Caco-2 (cell line): ENCODE measurements at places on chromosomes 2 and 18.
A peak's percentile ranks its signal among the peaks of the same experiment; 100 is the strongest.

DNA sequence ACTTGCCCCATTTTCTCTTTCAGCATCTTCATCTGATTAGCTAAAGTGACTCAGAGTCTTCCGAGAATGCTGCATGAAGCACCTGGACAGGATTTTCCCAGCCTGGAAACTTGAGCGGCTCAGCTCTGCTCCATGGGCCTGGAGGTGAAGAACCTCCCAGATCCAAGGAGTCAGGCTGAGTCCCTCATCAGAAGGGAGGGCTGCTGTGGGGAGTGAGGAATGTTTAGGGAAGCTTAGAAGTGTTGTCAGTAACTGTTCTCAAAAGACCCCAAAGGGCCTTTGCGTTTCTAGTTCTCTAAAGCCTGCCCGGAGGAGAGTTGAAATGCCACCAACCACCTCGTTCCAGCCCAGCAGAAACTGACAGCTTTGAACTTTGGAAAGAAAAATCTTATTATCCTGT is 157.1 kb downstream of the CLIP4 start:
- no peaks in the 10 kb centered on the region for H3K4me1 ChIP-seq
- no peaks in the 10 kb centered on the region for H3K36me3 ChIP-seq
- H3K4me3 ChIP-seq = no peak overlapping the region
- DNase-seq = no peak
- H3K27me3 ChIP-seq = peaks cover 2% of the 10 kb centered on the region; the same call in 1 of the 2 replicates

DNA sequence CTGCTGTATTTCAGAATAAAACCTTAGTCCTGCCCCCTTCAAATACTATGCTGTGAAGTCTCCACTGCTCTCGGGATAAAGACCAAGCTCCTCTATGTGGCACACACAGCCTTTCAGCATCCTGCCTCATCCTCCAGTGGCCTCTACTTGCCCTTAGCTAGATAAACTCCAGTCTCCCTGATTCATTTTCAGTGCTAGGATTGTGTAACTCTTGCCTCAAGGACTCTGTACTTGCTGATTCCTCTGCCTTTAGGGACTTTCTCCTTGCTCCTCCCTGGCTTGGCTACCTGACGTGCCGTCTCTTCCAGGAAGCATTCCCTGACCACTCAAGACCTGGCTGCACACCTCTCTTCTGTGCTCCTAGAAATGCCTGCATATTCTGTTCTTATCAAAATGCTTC is 416.7 kb downstream of the MTX2 start:
- H3K27ac ChIP-seq = no peak overlapping the region
- no peak for DNase-seq
- H3K4me1 ChIP-seq = peaks cover 8% of the 10 kb centered on the region; the same call in 1 of the 2 replicates
- no peak overlapping the region for H3K4me3 ChIP-seq
- no peaks in the 10 kb centered on the region for H3K36me3 ChIP-seq
- no peaks in the 10 kb centered on the region for H3K27me3 ChIP-seq

DNA sequence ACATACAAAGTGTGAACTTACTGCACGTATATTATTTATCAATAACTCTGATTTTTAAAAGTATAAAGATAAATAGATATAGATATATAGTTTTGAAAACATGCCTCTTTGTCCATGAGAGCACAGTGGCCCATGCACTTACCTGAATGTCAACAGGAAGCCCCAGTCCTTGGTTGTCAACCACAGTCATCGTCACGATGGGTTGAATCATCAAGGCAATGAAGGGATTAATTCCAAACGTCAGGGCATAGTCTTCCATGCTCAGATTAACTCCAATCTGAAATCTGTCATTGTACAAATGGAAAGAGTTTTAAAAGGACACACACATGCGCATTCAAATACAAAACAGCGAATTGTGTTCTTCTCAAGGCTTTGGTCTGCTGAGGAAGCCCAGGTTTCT is 15.5 kb downstream of the SCYGR4 start:
- H3K27ac ChIP-seq = no peak overlapping the region
- H3K4me3 ChIP-seq = no peak overlapping the region
- no peaks in the 10 kb centered on the region for H3K36me3 ChIP-seq

- no peaks in the 10 kb centered on the region for H3K27me3 ChIP-seq
- peaks cover 9% of the 10 kb centered on the region; the same call in 1 of the 2 replicates for H3K4me1 ChIP-seq
- H3K36me3 ChIP-seq = no peaks in the 10 kb centered on the region
- H3K27ac ChIP-seq = no peak overlapping the region
- H3K4me3 ChIP-seq = no peak overlapping the region
- peak; percentile 51 for DNase-seq
These were observed 70.1 kb downstream of the QPCT start for GRCh38 chr2:37414470-37414949.

- no peaks in the 10 kb centered on the region for H3K4me1 ChIP-seq
- no peak overlapping the region for H3K4me3 ChIP-seq
- no peak for DNase-seq
- no peaks in the 10 kb centered on the region for H3K36me3 ChIP-seq
These were observed 70.9 kb upstream of the LYPD6B start for GRCh38 chr2:148967578-148967977.

DNA sequence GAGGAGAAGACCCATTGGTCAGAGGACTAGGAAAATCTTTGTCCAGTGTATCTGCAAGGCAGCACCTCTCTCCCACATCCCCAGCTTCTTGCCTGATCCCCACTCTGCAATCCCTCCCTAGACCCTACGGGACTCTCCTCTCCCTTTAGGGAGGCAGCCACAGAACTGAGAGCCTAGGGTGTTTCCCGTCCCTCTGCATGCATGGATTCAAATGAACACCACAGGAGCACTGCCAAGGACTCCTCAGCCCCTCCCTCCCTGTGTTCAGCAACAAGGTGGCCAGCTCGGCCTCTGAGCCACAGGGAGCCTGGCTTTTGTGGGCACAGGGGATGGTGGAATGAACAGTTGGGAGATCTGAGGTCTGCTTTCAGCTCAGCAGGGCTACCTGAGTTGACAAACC is 117.1 kb downstream of the TXNL1 start:
- H3K27me3 ChIP-seq = no peaks in the 10 kb centered on the region
- no peak for DNase-seq
- no peaks in the 10 kb centered on the region for H3K36me3 ChIP-seq
- H3K4me3 ChIP-seq = no peak overlapping the region
